ENCODE measurements at places on chromosomes 1 and 21. TPM values are rescaled to one million over a fixed set of nuclear protein-coding genes. Genes with fewer than 3 reads are reported as not detected.

SRM gene
- total RNA-seq: 7.9 TPM

NUDT4B gene
- total RNA-seq: 34.0 TPM

RABGAP1L gene
- 98.3 TPM for total RNA-seq

CBR3 gene
- 4.1 TPM for total RNA-seq

GPR37L1 gene
- not detected for total RNA-seq

RAB3GAP2 gene
- 26.7 TPM for total RNA-seq

NBL1 gene
- total RNA-seq: 5.7 TPM

ATP8B2 gene
- 59.8 TPM for total RNA-seq

C1orf141 gene
- total RNA-seq: under 0.01 TPM

RRAGC gene
- 13.3 TPM for total RNA-seq

CLEC20A gene
- 0.21 TPM for total RNA-seq

LORICRIN gene
- not detected for total RNA-seq

TDRD5 gene
- 0.10 TPM for total RNA-seq
